NCI-H524 (cell line): ENCODE measurements at places on chromosomes 5 and 9.
A peak's percentile ranks its signal among the peaks of the same experiment; 100 is the strongest.

DNA sequence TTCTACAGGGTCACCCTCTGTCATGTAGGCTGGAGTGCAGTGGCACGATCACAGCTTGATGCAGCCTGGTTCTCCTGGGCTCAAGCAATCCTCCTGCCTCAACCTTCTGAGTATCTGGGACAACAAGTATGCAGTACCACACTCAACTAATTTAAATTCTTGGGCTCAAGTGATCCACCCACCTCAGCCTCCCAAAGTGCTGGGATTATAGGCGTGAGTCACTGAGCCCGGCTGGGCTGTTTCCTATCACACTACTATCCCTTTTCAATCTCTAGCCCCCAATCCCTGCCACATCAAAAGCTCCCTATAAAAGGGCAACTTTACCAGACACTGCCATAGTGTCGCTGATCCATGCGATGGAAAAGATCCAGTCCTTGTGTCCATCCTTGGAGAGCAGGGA is 20.4 kb downstream of the DCAF12 start:
- DNase-seq: no peak

- DNase-seq: no peak
Observed at GRCh38 chr5:118988866-118989180, 476 bp upstream of the DTWD2 start.

GRCh38 chr9:126457890-126458289 is 131.3 kb downstream of the MVB12B start:
- no peak for DNase-seq

- DNase-seq: peak; percentile 40
Observed at GRCh38 chr9:122904466-122904822, 715 bp downstream of the RC3H2 start.

GRCh38 chr5:178527458-178528307 is 62.5 kb downstream of the COL23A1 start:
- no peak for DNase-seq

GRCh38 chr5:170628691-170629565 is 125.1 kb downstream of the KCNIP1 start:
- DNase-seq: peak; percentile 27
